ENCODE measurements at places on chromosomes 7 and 10.

- DNase-seq, result no peak
These were observed 32.9 kb upstream of the EIF5AL1 start for GRCh38 chr10:79479283-79479909.

DNA sequence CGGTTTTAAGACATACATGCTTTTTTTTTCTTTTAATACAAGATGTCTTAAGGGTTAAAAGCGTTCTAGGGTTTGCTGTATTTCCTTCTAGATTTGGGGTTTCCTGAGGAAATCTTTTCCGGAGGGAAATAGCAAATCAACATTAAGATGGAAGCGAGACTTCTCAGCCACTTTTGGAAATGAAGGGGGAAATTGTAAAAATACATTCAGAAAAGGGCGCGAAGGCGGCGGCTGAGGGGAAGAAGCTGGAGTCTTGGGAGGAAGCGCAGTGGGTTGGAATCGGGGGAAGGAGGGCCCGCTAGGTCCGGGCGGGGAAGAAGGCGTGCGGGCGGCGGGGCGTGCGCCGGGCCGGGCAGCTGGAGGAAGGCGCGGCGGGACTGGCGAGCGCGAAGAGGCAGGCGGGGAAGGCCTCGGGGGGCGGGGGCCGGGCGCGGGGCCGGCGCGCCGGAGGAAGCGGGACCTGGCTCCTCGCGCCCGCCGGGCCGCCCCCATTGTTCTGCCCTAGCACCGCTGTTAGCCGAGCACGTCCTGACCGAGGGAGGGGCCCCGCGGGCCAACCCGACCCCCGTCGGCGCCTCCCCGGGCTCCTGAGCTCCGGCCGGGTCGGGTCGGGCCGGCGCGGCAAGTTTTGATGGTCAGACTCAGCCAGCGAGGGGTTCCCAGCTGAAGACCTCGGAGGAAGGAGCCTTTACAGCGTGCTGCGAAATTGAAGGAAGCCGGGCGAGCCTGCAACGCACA lies 1.5 kb upstream of the SKIDA1 start:
- DNase-seq, result no peak

GRCh38 chr10:111107846-111108245 lies 31.0 kb downstream of the ADRA2A start:
- no peak for DNase-seq

DNA sequence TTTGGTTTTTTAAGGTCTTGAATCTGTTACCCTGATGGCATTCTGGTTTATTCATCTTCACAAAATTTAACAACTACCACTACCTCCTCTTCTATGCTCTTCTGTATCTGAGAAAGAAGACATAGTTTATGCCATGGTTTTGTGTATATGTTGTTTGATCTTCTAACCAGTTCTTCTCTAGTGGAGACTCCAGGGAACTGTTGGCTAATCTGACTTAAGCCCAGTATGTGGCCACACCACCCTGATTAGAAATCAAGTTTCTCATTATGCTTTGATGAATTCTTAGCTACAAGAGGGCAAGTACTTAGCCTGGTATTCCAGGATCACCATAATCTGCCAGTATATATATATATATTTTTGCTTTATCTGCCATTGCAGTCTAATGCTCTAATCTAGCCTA lies 99.5 kb upstream of the MXI1 start:
- DNase-seq, result no peak

DNA sequence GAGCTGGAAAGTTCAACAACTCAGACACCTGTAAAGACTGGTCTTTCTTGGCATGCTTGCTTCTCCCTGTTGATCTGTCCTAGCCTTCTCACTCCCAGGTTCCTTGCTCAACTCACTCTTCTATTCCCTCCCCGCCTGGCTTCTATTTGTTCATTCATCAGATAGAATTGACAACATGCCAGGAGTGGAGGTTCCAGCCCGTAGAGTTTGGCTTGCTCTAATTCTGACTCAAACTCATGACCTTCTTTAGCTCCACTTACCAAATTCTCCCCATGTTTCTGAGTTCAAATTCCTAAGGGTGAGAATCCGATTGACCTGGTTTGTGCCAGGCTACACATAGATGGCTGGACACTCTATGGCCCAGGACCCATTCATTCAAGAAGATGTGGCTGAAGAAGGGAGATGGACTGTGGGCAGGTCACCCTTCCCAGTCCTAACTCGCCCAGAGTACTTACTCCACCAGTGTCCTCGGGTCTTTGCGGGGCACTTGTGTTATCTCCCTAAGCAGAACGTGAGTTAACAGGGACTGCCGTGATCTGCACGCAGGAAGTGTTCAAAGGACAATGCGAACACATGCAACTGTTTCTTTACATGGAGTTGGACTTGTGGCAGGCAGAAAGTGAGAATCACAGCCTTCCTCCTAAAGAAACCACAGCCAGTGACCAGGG lies 4.0 kb upstream of the TMEM236 start:
- DNase-seq, result no peak

GRCh38 chr10:83585686-83586085 lies 553.6 kb upstream of the GHITM start:
- DNase-seq, result no peak

GRCh38 chr10:96513305-96513697 lies 425 bp downstream of the TLL2 start:
- DNase-seq, result no peak

GRCh38 chr7:31123321-31123720 lies 71.2 kb downstream of the ADCYAP1R1 start:
- no peak for DNase-seq

DNA sequence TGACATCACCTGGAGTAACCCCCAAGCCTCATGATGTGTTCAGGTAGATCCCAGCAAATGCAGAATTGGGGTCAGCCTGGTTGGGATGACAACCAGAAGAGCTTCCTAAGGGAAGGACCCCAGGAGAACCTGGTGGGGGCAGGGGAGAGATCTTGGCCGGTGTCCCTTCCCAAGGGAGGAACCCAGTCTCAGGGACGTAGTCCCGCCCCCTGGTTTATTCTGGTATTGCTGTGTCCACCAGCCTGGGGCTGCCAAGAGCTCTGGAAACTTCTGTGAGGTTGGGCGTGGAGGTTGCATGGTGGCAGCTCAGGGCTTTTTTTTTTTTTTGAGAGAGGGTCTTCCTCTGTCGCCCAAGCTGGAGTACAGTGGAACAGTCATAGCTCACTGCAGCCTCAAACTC lies 19.4 kb downstream of the GTF2IRD1 start:
- no peak for DNase-seq

GRCh38 chr7:132575419-132575981 lies 770 bp downstream of the PLXNA4 start:
- DNase-seq, result no peak

GRCh38 chr7:95915731-95916130 lies 143.4 kb downstream of the DYNC1I1 start:
- no peak for DNase-seq

GRCh38 chr7:123674399-123675180 lies 18.9 kb downstream of the LMOD2 start:
- DNase-seq, result no peak

DNA sequence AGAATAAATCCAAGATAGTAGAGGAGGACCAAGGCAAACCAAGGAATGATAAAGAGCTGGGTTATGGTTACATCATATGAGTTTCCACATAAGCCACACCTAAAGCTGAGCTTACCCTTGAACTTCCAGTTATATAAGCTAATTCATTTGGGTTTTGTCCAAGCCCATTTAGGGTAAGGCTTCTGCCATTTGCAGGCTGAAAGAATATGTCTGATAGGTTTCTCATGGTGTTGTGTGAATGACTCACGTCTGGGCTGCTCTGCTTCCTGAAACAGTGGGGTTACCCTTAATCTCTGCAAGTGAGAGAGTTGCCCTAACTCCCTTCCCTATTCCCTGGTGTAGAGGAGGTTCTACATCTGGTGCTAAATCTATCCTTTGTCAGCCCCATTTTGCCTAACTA lies 60.8 kb downstream of the PTTG1IP2 start:
- no peak for DNase-seq

GRCh38 chr7:40673285-40673684 lies 538.5 kb downstream of the SUGCT start:
- DNase-seq, result no peak

- DNase-seq, result no peak
These were observed 1.1 kb downstream of the FKBP9 start for GRCh38 chr7:32958046-32959025.

GRCh38 chr10:60537697-60538096 lies 148.0 kb upstream of the ANK3 start:
- no peak for DNase-seq

- DNase-seq, result no peak
These were observed 115.3 kb downstream of the PIP4K2A start for GRCh38 chr10:22599048-22599561.

DNA sequence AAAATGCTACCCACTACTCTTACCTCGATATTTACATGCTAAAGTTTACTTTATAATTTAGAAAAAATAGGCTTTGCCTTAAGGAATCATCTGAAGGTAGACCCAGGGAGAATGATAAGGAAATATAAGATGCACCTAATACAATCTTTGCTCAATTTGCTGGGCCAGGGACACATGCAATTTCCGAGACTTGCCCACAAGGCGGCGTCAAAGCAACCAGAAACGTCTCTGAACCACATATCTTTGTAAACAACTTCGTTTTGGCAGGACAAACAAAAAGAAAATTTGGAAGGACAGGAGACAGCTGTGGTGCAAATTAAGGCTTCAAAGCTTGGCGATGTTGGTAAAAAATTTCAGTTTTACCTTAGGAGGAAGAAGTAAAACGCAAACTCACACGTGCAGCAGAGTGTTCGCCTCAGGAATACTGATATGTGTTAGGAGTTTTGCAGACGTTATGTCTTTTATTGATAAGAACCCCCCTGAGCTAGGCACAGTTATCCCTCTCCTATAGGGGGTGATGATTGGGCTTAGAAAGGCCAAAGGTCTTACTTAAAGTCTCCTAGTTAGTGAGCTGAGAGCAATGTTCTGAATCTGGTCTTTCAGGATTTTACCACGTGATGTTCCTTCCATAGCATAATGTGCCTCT lies 134.3 kb downstream of the PRKCQ start:
- DNase-seq, result no peak

DNA sequence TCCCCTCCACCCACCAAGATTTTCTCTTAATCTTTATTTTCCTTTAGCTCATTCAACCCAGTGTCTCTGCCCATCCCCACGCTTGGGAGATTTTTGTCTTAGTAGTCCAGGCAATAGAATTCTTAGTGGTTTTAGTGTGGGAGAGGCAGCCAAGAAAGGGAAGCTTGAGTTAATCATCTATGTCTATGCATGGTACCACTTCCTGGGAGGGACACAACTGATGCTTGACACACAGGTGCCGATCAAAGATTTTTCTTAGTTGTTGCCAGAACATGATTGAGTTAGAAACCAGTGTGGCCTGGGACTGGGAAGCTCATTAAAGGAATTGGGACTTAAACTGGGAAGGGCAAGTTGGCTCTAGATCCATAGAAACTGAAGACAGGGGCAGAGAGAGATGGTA lies 3.1 kb downstream of the STRA8 start:
- no peak for DNase-seq

- DNase-seq, result no peak
These were observed 76.4 kb downstream of the WDR37 start for GRCh38 chr10:1132584-1132983.

DNA sequence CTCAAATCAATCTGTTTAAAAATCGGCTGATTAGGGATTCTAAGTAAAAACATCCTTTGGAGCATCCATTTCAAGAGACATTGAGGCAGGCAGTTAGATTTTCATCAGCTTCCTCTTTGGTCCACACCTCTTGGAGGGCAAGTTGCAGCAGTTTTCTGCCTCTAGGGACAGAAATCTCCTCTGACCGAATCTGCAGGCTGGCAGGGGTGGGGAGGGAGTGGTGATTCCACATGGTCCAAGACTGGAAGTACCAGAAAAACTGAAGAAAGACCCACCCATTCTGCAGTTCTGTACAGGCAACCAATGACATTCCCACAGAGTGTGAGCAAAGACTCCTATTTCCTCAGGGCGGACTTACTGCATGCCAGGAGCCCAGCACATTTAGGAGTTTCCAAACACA lies 29.0 kb downstream of the FGFBP3 start:
- no peak for DNase-seq

GRCh38 chr7:83456413-83456812 lies 192.5 kb downstream of the SEMA3E start:
- no peak for DNase-seq

- no peak for DNase-seq
These were observed 10.0 kb downstream of the PITRM1 start for GRCh38 chr10:3162533-3162932.

GRCh38 chr7:137992550-137993394 lies 9.1 kb downstream of the CREB3L2 start:
- no peak for DNase-seq

DNA sequence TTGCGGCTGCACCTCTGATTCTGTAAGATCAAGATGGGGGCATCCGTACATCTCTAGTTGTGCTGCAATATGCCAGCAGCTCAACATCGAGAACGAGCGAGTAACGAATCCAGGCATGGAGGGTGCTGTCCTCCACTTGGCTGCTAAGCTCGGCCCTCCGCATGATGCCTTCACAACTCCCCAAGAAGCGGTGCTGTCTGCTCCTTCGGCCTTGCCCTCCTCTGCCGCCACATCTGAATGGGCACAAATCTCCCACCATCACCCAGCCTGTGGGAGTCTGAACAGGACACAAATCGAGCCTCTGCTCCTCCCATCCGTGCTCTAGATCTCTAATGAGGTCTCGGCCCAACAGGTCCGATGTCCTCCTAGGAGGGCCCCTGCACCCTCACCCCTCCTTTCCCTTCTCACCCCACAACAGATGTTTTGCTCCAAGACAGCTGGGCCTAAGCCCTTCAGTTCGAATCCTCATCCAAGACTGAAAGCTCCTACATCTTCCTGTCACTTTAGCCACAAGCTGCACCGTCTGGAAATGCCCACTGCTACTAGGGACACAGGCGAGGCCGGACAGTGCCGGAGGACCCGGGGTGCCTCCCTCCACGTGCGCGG lies 86.7 kb downstream of the ZNF33B start:
- DNase-seq, result no peak

DNA sequence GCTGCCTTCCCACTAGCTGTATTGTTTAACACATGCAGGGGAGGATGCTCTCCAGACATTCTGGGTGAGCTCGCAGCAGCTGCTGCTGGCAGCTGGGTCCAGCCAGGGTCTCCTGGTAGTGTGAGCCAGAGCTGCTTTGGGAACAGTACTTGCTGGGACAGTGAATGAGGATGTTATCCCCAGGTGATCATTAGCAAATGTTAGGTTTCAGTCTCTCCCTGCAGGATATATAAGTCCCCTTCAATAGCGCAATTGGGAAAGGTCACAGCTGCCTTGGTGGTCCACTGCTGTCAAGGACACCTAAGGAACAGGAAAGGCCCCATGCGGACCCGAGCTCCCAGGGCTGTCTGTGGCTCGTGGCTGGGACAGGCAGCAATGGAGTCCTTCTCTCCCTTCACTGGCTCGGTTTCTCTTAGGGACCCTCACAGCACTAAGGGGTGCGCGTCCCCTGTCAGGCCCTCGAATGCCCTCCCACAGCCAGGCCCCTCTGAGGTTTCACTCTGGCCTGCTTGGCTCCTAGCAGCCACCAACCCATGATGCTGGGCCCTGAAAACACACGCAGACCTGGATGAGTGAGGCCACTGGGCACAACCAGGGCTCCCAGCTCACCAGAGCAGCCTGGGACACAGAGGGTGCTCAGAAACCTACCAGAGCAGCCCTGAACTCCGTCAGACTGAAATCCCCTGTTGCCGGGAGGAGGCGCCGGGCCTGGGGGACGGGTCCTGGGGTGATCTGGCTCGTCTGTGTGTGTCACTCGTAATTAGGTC lies 173.0 kb upstream of the LANCL2 start:
- DNase-seq, result no peak

- no peak for DNase-seq
These were observed 8.0 kb downstream of the PSD start for GRCh38 chr10:102410429-102411073.

- DNase-seq, result no peak
These were observed 104.0 kb downstream of the SND1 start for GRCh38 chr7:127755965-127756364.

Measured in left renal pelvis (tissue), 4 donors.